NCI-H2107 (cell line): ENCODE measurements at places on chromosomes 5 and 9.

- peak; percentile 86 for DNase-seq
Observed at GRCh38 chr5:125198270-125198974, 452.0 kb upstream of the ZNF608 start.

- no peak for DNase-seq
Observed at GRCh38 chr5:95153511-95153910, 131.4 kb downstream of the MCTP1 start.

DNA sequence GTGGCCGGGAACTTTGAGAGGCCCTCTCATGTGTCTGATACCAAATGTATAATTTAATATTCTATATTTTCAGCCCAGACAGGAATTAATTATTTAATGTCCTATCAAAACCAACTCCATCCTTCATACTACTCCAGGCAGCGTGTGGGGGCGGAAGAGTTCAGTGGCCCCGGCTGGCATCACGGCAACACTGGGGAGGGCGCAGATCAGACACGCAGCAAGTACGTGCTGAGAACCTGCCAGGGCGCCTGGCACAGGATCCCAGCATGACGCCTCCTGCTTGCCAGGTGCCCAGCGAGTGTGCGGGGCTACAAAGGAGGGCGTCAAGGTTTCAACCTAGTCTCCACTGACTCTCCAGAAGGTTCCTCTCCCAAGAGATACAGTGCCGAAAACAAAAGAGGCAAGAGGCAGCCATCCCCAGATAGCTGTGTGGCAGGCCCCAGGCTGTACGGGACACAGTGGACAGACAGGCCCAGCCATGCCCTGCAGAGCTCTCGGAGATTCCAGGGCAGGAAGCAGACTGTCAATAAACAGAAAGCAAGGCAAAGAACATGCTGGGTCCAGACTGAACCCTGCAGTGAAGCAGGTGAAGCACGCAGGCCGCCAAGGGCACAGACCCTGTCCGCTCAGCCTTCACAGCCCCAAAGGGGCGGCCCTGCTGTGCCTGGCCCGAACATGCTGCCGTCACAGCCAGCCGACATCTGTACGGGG is 110.3 kb downstream of the VAV2 start:
- peak; percentile 62 for DNase-seq

GRCh38 chr9:34809504-34810186 is 99.7 kb upstream of the CCL21 start:
- DNase-seq: no peak

GRCh38 chr9:111056538-111056937 is 18.3 kb upstream of the LPAR1 start:
- no peak for DNase-seq

DNA sequence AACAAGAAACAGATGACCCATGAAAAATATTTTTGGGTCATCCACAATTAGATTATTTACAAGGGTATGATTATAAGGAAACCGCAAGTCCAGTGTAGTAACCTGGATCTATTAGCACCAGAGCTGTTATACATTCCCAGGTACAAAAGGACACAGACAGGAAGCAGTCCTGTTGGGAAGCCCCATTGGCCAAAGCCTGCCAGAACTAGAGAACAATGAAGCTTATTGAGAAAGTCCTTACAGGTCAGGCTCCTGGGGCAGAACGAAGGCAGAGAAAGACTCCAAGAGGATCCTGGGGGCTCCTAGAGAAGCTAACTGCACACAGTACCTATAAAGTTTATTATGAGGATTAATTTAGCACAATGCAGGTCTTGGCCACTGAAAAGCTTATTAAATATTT is 169.9 kb downstream of the PARP8 start:
- no peak for DNase-seq

GRCh38 chr5:175250426-175250825 is 193.6 kb downstream of the DRD1 start:
- DNase-seq: no peak

DNA sequence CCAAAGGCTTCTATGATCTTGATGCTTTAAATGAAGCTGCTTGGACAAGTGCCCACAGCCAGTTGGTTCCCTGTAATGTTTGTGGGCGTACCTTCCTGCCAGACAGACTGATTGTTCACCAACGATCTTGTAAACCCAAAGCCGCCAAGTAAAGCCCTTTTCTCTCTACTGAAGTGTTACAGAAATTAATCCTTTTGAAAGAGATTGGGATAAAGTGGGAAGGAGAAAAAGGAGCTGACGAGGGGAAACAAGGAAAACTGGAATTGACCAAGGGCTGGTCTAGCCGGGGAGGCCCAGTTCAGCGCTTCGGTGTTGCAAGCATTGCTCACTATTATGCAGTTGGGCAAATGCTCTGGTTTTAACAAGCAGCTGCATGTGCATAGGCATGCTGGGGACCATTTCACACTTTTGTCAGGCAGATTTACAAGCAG is 53.2 kb downstream of the ZNF474 start:
- no peak for DNase-seq

DNA sequence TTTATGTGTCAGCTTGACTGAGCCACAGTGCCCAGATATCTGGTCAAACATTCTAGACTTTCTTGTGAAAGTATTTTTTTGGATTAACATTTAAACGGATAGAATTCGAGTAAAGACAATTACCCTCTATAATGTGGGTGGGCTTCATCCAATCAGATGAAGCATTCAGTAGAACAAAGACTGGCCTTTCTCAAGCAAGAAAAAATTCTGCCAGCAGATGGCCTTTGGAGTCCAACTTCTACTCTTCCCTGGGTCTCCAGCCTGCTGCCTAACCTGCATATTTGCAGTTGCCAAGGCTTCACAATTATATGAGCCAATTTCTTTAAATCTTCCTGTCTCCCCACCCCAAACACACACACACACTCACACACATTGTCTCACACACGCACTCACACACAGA is 86.4 kb downstream of the MED10 start:
- DNase-seq: no peak

DNA sequence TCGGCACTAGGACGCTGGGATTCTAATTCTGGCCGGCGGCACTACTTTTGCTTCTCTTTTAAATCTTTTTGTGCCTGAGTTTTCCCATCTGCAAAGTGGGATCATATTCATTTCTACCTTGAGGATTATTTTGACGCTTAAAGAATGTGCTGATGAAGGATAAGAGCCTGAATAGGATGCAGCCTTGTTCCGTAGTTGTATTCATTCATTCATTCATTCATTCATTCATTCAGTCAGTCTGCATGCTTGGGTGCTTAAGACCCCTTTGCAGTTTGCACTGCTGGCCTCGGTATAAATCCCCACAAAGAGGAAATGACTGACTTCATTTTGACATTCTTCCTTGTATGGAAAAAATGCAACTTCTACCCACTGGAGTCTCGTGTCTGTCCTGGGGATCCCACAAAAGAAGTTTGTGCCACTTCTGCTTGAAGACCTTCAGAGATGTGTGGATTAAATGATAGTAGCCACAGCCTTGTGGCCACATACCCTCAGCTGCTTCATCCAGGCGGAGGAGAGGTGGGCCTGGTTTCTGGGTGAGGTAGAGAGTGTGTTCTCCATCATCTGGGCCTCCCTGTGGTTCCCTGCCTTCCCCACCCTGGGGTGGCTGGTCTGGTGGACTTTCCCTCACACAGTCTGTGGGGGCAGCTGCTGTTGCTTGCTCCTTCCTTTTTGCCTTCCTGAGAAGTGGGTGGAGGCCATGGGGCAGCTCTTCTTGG is 62.6 kb downstream of the PPARGC1B start:
- no peak for DNase-seq

DNA sequence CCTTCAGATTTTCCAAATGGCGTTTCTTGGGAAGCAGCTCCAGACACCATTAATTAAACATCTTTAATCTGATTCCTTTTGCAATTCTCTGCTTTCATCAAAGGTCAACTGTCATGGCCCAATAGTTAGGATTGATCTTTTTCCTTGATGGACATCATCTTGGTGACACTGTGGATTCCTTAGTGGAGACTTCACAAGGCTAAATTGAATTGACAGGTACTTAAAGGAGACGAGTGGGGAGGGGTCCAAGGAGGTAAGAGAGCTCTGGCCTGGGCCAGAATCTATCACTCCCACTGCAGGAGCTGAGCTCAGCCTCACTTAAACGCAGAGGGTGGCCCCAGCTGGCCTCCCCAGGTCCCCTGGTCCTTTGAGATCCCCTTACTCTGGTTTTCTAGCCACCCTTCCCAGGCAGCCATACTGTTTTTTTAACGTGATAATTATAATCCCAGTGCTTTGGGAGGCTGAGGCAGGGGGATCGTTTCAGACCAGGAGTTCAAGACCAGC is 9.9 kb upstream of the HMCN2 start:
- no peak for DNase-seq

DNA sequence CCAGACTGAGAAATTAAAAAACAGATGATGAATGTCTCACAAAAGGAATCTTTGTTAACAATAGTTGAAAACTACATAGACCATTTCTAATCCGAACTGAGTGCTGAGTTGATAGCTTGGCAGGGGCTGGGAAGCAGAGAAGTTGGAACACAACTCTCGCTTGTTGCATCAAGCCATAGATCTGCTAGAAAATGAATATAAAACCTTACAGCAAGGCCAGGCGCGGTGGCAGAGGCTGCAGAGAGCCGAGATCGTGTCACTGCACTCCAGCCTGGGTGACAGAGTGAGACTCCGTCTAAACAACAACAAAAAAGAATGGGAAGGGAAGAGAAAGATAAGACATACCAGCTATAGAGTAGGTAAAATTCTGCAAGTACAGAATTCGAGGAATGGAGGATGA is 28.0 kb upstream of the SPZ1 start:
- no peak for DNase-seq

GRCh38 chr5:38922199-38922598 is 76.4 kb downstream of the OSMR start:
- peak; percentile 13 for DNase-seq

GRCh38 chr5:178793151-178793550 is 62.7 kb upstream of the ZNF354A start:
- no peak for DNase-seq

GRCh38 chr9:82188817-82189216 is 200.2 kb downstream of the SPATA31D1 start:
- DNase-seq: no peak

DNA sequence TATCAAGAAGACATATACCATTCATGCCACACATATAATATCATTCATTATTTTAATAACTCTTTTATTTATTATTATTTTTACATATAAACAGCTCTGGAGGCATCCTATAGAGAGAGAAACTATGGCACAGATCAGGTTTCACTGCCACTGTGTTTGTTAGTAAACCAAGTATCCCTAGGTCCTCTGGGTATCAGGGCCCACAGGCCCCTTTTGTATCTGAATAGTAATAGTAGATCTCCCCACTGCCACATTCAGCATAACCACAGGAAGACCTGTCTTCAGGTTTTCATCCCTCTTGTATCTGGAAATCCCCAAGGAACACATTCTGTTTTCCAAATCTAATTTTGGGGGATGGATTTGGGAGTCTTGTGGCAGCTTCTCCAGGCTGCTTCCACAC is 94.0 kb downstream of the SPATA31D1 start:
- no peak for DNase-seq

- DNase-seq: no peak
Observed at GRCh38 chr5:87411973-87412629, 629 bp downstream of the CCNH start.
